ENCODE measurements at places on chromosomes 16 and 17.

GRCh38 chr16:78684030-78684611 is 584.7 kb downstream of the WWOX start:
- no peak for DNase-seq

DNA sequence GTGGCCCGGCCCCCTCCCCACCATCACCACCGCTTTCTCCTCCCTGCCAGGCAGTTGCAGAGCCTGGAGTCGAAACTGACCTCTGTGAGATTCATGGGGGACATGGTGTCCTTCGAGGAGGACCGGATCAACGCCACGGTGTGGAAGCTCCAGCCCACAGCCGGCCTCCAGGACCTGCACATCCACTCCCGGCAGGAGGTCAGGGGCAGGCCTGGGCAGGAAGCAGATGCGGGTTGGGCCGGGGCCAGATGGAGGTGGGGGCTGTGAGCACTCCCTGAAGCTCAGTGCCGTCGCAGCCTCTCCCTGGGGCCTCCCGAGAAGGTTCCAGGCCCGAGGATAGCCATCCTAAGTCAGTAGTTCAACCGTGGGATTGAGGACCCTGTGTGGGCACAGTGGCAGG is 14.2 kb upstream of the ADGRG3 start:
- no peak for DNase-seq

DNA sequence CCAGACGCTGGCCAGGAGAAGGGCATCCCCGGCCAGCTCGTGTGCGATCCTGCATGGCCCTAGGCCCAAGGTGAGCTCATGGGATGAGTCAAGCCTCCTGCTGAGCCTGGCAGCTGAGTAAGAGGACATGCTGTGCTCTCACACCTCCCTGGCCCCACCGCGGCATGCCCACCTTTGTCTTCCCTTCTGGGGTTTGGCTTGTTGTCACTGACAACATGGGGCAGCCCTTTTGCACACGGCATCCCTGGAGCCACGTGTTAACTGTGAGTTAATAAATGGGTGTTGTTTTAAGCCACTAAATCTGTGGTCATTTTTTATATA is 8.9 kb upstream of the TNS4 start:
- DNase-seq, result no peak

- DNase-seq, result no peak
Observed at GRCh38 chr17:80482058-80482318, 5.6 kb upstream of the NPTX1 start.

DNA sequence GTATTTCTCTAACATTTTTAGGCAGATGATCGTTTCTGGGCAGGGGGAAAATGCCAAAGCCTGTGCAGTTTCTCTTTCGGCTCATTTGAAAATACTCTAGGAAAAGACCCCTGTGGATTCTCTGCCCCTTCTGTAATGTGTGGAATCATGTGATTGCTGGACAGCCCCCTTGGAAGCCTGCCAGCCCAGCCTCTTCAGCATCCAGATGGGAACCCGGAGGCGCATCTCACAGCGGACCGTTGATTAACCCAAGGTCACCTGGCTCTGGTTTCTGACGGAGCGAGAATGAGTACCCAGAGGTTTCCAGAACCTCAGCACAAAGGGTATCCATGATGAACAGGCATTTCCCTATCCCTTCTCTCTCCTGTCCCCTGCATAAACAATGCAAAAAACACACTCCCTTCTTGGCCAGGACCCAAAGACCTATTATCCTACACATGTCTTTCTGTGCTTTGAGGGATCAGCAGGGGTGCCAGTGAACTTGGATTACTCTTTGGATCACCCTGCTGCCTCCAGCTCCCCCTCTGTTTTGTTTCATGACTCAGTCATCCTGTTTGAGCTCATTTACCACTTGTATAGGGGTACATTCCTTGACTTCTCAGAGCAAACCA is 957.1 kb upstream of the RBFOX1 start:
- no peak for DNase-seq

- no peak for DNase-seq
Observed at GRCh38 chr16:49663081-49664065, 192.5 kb downstream of the ZNF423 start.

- DNase-seq, result no peak
Observed at GRCh38 chr17:66276328-66276937, 26.0 kb upstream of the PRKCA start.

- DNase-seq, result no peak
Observed at GRCh38 chr17:58918884-58919283, 163.2 kb downstream of the PPM1E start.

DNA sequence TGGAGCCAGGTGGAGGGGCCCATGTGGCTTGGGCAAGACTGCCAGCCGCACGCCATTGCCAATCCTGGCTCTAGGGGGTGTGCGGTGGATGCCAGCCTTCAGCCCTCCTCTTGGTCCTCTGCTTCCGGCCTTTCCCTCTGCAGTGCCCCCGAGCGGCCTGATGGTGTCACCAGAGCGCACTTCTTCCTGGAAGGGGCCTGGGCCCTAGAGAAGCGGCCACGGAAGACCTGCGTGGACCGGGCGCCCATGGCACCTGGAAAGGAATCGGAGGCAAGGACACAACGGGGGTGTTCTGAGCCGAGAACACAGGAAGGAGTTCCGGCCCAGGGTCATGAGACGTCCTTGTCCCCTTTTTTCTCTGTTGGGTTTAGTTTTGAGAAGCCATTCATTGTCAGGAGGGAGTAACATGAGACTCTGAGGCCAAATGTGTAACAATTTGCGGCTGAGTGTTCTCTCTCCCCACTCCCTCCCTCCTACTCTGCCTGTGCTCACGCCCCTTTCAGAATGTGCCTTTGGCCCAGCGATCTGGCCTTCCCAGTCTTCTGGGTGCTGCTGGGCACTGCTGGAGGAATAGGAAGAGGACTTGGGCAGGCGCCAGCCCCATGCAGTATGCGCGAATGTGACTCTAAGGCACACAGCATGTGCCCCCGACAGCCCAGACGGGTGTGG is 92.8 kb downstream of the IRX3 start:
- peak; percentile 81 for DNase-seq

DNA sequence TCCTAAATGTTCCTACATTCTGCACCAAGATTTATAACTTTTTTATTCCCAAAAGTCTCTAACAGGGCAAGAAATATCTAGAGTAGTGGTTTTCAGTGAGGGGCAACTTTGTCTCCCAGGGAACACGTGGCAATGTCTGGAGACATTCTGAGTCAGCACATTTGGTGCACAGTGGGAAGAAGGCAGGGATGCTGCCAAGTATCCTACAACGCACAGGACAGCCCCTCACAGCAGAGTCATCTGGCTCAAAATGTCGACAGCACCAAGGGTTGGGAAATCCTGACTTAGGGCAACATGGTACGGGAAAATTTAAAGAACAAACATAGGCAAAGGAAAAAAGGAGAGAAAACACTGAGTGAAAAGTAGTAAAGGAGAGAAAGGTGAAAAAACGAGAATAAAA is 61.8 kb downstream of the SMG6 start:
- DNase-seq, result no peak

DNA sequence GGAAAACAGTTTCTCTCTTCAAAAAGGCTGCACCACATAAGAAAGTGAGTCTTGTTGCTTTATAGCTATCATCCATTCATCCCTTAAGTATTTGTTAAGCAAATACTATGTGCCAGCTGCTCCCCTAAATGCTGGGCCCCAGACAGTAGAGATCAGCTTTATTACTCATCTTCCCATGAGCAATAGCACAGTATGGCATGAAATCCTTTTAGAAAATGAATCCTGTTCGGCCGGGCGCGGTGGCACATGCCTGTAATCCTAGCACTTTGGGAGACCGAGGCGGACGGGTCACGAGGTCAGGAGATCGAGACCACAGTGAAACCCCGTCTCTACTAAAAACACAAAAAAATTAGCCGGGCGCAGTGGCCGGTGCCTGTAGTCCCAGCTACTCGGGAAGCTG is 99.5 kb downstream of the MYO1D start:
- no peak for DNase-seq

DNA sequence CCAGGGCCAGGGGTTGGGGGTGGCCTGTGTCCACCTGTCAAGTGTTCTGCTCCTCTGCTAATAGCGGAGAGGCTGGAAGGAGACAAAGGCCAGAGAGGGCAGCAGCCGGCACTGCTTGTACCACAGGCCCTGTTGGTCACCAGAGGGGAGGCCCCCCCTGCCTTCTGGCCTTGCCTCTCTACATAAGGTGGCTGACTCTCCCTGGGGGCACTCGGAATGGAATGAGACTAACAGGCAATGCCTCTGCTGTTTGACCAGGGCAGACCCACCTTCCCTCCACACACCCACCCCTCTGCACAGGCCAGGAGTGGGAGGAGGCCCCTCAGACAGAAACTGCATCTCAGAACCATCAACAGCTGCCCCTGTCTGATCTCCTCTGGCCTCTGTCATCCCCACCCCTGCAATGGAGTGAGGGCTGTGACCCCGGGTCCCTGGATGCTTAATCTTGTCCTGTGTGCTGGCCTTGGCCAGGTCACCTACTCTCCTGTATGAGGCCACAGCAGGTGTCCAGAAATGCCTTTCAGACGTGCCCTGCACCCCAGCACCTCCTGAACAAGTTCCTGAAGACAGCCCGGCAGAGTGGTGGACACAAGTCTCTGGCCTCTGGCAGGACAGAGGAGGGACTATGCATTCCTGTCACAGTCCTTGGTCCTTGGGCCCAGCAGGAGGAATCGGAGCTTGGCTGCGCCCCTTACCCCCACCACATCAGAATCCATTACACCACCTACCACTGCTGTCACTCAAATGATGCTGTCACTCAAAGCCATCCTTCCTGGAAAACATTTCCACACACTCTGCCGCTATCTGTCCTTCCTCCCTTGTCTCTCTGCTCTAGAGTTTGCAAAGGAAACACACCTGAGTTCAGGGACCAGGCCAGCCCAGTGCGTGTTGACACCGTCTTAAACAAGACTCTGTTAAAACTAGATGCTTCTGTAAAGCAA is 107.5 kb upstream of the ZNF750 start:
- DNase-seq, result no peak

- no peak for DNase-seq
Observed at GRCh38 chr17:36931096-36931696, 6.1 kb upstream of the LHX1 start.

GRCh38 chr16:30132591-30132990 is 9.6 kb upstream of the MAPK3 start:
- DNase-seq, result no peak

- no peak for DNase-seq
Observed at GRCh38 chr16:24848065-24848464, 2.3 kb downstream of the SLC5A11 start.

GRCh38 chr16:48829336-48830310 is 219.6 kb upstream of the N4BP1 start:
- DNase-seq, result no peak

DNA sequence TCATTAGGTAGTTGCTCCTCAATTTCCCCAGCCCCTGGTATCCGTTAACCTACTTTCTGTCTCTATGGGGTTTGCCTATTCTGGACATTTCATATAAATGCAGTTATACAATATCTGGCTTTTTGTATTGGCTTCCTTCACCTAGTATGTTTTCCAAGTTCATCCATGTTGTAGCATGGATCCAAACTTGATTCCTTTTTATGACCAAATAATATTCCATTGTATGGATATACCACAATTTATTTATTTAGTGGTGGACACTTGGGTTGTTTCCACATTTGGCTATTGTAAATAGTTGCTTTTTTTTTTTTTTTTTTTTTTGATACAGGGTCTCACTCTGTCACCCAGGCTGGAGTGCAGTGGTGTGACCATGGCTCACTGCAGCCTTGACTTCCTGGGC is 15.9 kb downstream of the EPN2 start:
- no peak for DNase-seq

- no peak for DNase-seq
Observed at GRCh38 chr17:79192503-79193351, 118.1 kb downstream of the ENGASE start.

GRCh38 chr17:81317961-81318605 is 23.0 kb upstream of the SLC38A10 start:
- no peak for DNase-seq

DNA sequence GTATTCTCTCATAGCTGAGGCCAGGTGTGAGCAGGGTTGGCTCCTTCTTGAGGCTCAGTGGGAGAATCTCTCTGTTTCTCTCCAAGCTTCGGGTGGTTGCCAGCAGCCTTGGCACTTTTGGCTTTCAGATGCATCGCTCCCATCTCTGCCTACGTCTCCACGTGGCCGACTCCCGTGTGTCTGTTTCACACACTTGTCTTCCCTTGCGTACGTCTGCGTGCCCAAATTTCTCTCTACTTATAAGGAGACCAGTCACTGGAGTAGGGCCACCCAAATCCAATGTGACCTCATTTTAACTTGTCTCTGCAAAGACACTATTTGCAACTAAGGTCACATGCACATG is 14.7 kb downstream of the OSBPL7 start:
- no peak for DNase-seq

- no peak for DNase-seq
Observed at GRCh38 chr17:12580640-12581039, 85.0 kb upstream of the MYOCD start.

DNA sequence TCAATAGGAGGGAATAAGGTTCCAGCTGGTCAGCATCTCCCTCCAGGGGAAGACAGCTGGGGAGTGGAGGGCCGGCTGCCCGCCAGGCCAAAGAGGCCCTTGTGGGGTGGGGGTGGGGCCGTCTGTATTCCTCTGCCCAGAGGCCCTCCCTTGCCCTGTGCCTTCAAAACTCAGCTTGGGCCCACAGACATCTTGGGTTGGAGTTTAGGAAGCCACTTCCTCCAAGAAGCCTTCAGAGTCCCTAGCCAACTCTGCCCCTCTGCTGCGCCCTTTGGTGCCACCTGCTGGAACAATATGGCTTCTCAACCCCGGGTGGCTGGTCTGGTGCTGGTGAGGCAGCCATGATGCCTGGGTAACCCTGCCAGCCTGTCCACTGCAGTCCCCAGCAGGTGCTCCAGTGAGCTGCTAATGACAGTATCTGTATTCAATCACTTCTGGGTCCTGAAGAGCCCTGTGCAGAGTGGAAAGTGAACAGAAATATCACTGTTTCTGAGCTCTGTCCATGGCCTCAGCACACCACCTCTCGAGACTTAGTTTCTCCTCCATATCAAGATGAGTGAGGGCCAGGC is 16.7 kb downstream of the HSD11B2 start:
- peak; percentile 11 for DNase-seq

- no peak for DNase-seq
Observed at GRCh38 chr16:2142942-2143877, 5.2 kb upstream of the RAB26 start.

DNA sequence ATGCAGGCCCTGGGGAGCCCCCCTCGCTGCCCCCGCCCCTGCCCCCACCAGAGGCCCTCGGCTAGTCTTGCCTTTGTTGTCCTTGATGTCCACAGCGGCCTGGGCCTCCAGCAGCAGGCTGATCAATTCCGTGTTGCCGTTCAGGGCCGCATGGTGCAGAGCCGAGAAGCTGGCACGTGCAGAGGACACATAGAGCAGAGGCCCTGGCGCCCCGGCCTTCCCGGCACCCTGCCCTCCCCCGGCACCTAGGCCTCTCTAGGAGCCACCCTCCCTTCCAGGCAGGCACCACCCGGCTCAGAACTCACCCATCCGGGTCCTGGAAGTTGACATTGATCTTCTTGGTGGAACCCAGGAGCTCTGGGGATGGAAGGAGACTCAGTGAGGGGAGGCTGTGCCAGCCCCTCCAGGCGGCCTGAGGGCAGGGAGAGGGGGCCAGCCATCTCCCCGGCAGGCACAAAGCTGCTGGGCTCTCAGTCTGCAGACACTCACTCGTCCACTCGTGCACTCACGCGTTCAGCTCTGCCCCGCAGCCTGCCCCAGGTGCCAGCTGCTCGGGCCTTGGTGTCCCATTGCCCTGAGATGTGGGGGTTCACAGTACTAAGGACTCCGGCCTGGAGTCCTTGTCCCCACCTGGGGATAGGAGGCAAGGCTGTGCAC is 6.3 kb downstream of the CASKIN1 start:
- no peak for DNase-seq

Measured in NCI-H1436 (cell line).